Activated T-helper 2 cell treated with anti-CD3 and anti-CD28 coated beads, Interferon-gamma antibody, Interleukin-2, Interleukin-4, amounts not matched to agents 10 μg/mL and 5 μg/mL and 100 μg/mL, durations not matched to agents 14 hours and 24 hours and 36 hours (primary cell): ENCODE measurements at places on chromosomes 1 and 21. TPM values are rescaled to one million over a fixed set of nuclear protein-coding genes. Genes with fewer than 3 reads are reported as not detected.
A peak's percentile ranks its signal among the peaks of the same experiment; 100 is the strongest.

AVPR1B gene
- not detected in 2 replicates for total RNA-seq

SYDE2 gene
- 1.9 and 2.1 TPM in 2 replicates for total RNA-seq

TEKT2 gene
- total RNA-seq, result 0.18 and 0.21 TPM in 2 replicates

FMO3 gene
- not detected in 2 replicates for total RNA-seq

JUN gene
- 29.5 and 30.2 TPM in 2 replicates for total RNA-seq

EFCAB7 gene
- 6.5 and 6.6 TPM in 2 replicates for total RNA-seq

AADACL4 gene
- not detected in 2 replicates for total RNA-seq

AGPAT3 gene
- 126 and 134 TPM in 2 replicates for total RNA-seq

GRCh38 chr1:226480461-226480860 is 68.1 kb upstream of the STUM start:
- H3K27ac ChIP-seq, result no peak overlapping the region
- no peak overlapping the region for H3K4me3 ChIP-seq
- no peaks in the 10 kb centered on the region for H3K4me1 ChIP-seq
- H3K36me3 ChIP-seq, result no peaks in the 10 kb centered on the region
- H3K27me3 ChIP-seq, result peaks cover 27% of the 10 kb centered on the region
- no peak for DNase-seq

DNA sequence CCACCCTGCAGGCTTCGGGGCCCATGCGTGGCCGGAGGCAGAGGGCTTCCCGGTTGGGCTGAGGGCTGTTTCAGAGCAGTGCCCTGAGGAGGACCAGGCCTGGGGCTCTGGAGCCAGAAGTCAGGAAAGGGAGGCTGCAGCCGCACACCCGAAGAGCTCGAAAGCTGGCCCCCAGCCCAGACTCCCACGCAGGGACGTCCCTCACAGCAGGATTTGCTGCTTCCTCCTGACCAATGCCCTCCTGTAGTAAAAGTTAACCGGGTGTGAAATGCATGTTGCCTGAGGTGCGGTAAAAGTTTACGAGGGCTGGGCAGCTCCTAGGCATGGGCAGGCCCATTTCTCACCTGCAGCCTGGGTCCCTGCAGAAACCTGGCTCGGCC is 101.5 kb upstream of the ARHGEF16 start:
- H3K4me3 ChIP-seq, result no peak overlapping the region
- no peaks in the 10 kb centered on the region for H3K4me1 ChIP-seq
- H3K36me3 ChIP-seq, result no peaks in the 10 kb centered on the region
- no peaks in the 10 kb centered on the region for H3K27me3 ChIP-seq
- no peak for DNase-seq

- H3K4me1 ChIP-seq, result peaks cover 35% of the 10 kb centered on the region
- no peaks in the 10 kb centered on the region for H3K27me3 ChIP-seq
- DNase-seq, result no peak
- no peak overlapping the region for H3K4me3 ChIP-seq
- H3K27ac ChIP-seq, result peak overlapping the region; percentile 19
These were observed 8.7 kb upstream of the PPP1R15B start for GRCh38 chr1:204420039-204421004.

DNA sequence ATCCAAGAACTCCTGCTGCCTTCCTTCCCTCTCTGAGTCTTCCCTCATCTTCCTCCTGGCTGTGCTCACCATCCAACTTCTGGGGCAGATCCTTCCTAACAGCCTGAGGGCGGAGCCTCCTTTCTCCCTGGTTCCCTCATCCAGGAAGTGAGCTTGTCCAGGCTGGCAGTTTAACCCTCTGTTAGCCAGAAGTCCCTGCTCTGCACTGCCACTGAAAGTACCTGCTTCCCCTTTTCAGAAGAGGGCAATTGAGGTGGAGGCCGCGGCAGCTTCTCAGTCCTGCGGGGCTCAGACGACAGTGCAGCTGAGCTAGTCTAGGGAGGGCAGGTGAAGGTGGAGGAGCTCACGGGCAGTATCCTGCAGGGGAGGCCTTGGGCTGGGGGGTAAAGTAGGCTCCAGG is 149.1 kb downstream of the FCRL5 start:
- no peak for DNase-seq
- no peak overlapping the region for H3K4me3 ChIP-seq
- H3K36me3 ChIP-seq, result no peaks in the 10 kb centered on the region
- no peak overlapping the region for H3K27ac ChIP-seq
- no peaks in the 10 kb centered on the region for H3K4me1 ChIP-seq

DNA sequence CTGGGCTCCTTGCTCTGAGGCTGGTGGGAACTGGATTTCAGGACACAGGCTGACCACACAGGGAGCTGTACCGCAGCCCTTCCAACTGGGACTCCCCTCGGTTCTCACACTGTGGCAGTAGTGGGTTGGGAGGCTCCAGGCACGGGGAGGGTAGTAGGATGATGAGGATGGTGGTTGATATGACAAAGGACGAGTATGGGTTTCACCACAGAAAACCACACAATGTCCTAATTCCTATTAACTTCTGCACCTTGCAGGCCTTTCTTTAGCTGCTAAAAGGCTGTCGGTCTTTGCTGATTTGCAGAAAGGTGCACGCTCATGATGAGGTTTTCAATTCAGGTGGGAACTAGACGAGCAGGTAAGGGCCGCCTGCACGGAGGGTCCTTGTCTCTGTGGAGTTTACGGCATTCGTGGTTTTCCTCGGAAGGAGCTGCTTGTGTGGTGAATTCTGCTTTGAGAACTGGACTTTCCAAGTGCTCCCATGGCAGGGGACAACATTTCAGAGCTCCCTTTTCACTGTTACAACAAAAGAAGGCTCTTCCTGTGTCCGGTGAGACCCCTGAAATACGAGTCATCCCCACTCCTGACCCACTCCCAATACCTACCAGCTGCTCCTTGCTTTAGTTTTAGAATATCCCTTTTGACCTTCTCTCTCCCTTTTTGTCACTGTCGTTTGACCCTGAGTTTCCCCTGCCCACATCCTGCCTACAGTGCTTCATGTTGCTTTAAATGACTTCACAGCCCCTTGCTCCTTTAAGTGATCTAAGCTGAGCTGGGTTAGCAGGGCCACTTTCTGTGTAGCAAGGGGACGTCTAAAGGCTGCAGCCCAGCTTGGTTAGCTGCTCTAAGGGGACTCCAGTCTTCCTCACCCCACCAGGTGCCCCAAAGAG is 125.1 kb downstream of the MRPS6 start:
- peak; percentile 35 for DNase-seq
- H3K27me3 ChIP-seq, result no peaks in the 10 kb centered on the region
- H3K36me3 ChIP-seq, result peaks cover 5% of the 10 kb centered on the region
- peaks cover 55% of the 10 kb centered on the region for H3K4me1 ChIP-seq

GRCh38 chr1:160077486-160077885 is 3.9 kb upstream of the KCNJ9 start:
- H3K36me3 ChIP-seq, result no peaks in the 10 kb centered on the region
- H3K4me1 ChIP-seq, result peaks cover 11% of the 10 kb centered on the region
- DNase-seq, result no peak
- no peak overlapping the region for H3K27ac ChIP-seq
- no peak overlapping the region for H3K4me3 ChIP-seq

GRCh38 chr1:153869486-153869885 is 53.3 kb downstream of the GATAD2B start:
- H3K27me3 ChIP-seq, result no peaks in the 10 kb centered on the region
- no peak overlapping the region for H3K27ac ChIP-seq
- peaks cover 6% of the 10 kb centered on the region for H3K36me3 ChIP-seq
- no peak for DNase-seq
- no peak overlapping the region for H3K4me3 ChIP-seq

DNA sequence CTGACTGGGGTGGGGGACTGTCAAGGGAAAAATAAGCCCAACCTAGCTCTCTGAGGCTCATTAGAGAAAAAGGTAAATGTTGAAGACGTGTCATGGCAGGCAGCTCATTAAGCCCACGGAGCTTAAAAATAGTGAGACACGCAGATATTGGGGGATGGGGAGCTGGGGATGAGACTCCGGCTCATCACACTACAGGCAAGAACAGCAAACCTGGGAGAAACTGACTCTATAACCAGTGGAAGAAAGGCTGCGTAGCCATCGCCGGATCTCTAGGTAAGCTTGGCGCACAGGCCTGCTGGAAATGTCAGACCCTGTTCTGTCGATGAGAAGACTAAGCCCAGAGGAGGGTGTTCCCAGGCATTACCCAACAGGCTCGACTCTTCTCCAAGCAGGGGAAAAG is 78.0 kb downstream of the SYT2 start:
- H3K36me3 ChIP-seq, result no peaks in the 10 kb centered on the region
- DNase-seq, result no peak
- H3K4me1 ChIP-seq, result peaks cover 14% of the 10 kb centered on the region

GRCh38 chr1:1574721-1575537 is at the start of gene SSU72:
Gene SSU72 (minus strand): TSS chr1:1574863. CDS start chr1:1574557, 306 bp downstream.
- H3K27me3 ChIP-seq, result peaks cover 2% of the 10 kb centered on the region
- peak within 1 kb of the TSS; percentile 100 for H3K4me3 ChIP-seq
- H3K27ac ChIP-seq, result peak within 1 kb of the TSS; percentile 100
- peaks cover 24% of the 10 kb centered on the region for H3K36me3 ChIP-seq

- peaks cover 10% of the 10 kb centered on the region for H3K4me1 ChIP-seq
- no peak overlapping the region for H3K4me3 ChIP-seq
- H3K27ac ChIP-seq, result peak overlapping the region; percentile 77
These were observed 14.9 kb upstream of the CENPS start for GRCh38 chr1:10415211-10415930.

DNA sequence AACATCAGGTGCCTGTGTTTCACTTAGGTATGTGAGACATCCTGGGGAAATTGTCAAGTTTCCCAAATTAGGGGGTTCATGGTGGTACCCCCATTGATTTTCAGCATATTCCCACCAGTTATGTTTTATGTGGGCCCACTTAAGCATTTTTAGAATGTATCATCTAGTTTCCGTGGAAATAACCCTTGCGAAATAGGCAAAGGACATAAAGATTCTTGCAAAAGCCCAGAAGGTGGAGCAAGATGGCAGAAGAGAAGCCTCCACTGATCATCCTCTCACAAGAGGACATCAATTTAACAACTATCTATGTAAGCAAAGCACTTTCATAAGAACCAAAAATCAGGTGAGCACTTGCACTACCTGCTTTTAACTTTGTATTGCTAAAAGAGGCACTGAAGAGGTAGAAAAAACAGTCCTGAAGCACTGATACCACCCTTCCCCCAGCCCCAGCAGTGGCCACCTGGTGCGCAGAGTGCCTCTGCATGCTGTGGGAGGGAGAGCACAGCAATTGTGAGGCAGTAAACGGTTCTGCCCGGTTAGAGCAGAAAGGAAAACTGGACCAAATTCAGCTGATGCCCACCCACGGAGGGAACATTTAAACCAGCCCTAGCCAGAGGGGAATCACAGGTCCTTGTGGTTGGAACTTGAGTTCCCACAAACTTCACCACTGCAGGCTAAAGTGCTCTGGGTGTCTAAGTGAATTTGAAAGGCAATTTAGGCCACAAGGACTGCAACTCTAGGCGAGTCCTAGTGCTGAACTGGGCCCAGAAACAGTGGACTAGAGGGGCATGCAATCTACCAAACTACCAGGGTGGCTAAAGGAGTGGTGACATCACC is 23.2 kb downstream of the MCOLN2 start:
- no peaks in the 10 kb centered on the region for H3K27me3 ChIP-seq
- H3K4me3 ChIP-seq, result peak overlapping the region; percentile 15
- no peak for DNase-seq

DNA sequence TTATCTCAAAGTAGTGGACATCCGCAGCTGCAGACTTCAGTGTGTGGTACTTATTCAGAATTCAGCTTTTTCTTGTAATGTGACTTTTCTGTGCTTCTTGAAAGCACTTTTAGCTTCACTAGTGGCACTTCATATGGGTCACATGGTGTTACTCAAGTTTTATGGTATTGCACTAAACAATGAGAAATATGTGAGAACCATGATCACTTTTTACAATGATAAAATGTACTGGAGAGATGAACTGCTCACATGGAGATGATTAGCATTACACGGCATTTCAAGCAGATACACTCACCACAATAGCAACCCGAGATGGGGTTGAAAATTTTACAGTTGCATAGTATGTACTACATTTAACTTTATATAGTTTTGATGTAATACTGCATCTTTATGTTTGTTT is 40.1 kb upstream of the GPR52 start:
- no peaks in the 10 kb centered on the region for H3K36me3 ChIP-seq
- H3K27ac ChIP-seq, result no peak overlapping the region
- H3K4me1 ChIP-seq, result no peaks in the 10 kb centered on the region
- no peak for DNase-seq
- H3K4me3 ChIP-seq, result no peak overlapping the region

GRCh38 chr1:67735806-67736627 is 51.0 kb downstream of the GADD45A start:
- peak; percentile 24 for DNase-seq
- H3K27me3 ChIP-seq, result no peaks in the 10 kb centered on the region
- H3K27ac ChIP-seq, result peak overlapping the region; percentile 68
- no peaks in the 10 kb centered on the region for H3K36me3 ChIP-seq
- H3K4me3 ChIP-seq, result peak overlapping the region; percentile 55

DNA sequence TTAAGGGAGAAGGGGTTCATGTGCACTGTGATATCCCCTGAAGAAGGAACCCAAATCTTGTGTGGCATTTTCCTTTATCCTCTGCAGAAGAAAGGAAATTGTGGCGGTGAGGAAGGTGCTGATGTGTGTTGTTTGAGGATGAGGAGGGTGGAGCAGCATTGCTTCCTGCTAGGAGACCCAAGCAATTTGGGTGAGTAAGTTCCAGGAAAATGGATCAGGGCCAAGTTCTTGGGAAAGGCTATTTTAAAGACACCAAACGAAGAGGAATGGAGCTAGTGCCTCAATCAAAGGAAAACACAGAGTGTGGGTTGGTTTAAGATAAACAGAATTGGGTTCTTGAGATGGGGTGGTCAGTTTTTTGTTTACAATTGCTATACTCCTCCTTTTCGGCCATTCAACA is 86.7 kb upstream of the MARK1 start:
- H3K36me3 ChIP-seq, result no peaks in the 10 kb centered on the region
- DNase-seq, result no peak
- no peaks in the 10 kb centered on the region for H3K4me1 ChIP-seq

DNA sequence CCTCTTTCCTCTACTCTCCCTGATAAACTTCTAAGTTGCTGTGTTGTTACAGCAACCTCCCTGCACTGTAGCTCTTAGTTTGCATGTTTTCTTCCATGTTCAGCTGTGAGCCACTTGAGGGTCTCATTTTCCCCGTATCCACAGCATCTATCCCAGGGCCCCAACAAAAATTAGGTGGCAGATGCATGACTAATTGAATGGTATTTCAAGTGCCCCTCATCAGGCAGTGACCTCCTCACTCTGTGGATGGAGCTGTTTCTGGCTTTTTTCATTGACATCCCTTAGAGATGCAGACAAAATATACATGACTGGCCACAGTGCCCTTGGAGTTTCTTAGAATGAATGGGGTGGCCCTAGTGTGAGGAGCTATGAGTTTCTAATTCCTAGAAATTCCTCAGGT is 3.4 kb downstream of the CASQ2 start:
- DNase-seq, result no peak
- H3K36me3 ChIP-seq, result no peaks in the 10 kb centered on the region
- H3K27me3 ChIP-seq, result no peaks in the 10 kb centered on the region
- H3K4me1 ChIP-seq, result no peaks in the 10 kb centered on the region
- no peak overlapping the region for H3K27ac ChIP-seq
- no peak overlapping the region for H3K4me3 ChIP-seq

DNA sequence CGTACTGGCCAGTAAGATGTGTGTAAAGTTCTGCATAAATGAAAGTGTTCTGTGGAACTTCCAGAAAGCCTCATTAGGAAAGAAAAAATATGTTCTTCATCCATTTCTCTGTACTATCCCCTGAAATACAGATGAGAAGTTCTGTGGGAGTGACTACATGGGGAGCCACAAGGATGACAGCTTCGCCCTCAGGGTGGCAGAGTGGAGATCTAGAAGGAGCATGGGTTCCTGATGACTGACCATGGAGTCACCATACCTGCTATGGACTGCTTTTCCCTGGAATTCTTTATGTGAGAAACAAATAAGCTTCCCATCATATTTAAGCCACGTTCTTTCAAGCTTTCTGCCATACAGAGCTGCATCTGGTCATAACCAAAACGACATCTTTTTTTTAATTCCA is 113.9 kb upstream of the RGS1 start:
- no peak overlapping the region for H3K27ac ChIP-seq
- H3K4me1 ChIP-seq, result no peaks in the 10 kb centered on the region
